Choroid plexus epithelial cell (primary cell): ENCODE measurements at places on chromosomes 2 and 18.

DNA sequence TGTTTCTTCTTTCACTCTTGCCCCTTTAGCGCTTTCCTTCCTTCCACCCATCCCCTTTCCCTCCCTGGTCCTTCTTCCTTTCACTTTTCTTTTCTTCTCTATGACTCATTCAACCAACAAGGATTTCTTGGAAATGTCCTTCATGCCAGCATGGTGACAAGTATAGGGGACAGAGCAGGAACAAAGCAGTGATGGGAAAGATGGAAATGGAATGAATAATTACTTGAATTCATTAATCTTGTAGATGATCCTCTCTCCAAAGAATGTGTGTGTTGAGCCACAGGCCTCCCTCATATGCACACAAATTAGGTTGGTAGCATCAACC, 1.5 kb downstream of the VAMP5 start:
- no peak for DNase-seq

- DNase-seq = no peak
Measured at GRCh38 chr2:211435331-211435730, 878.9 kb downstream of the CPS1 start.

DNA sequence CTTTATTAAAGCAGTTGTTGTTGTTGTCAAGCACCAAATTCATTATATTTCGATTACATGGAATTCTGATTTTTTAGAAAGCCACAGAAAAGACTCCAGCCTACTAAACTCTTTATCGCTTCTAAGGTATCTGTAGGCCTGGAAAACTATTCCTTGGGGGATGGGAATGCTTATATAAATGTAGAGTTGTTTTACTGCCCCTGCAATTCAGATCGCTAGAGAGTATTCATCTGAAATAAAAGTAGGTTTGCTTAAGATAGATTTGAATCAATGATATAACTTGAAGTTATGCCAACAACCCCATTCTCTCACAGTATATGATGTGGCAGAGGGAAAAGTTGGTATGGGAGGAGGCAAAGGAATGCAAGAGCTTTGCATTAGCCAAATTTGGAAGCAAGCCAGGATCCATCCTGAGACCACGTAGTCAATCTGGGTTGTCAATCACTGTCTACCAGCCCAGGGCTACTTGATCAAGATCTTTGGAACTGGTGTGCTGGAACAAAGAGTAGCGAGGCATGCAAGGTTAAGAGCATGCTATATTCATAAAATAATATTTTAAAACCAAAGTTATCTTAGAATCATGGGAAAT, 95.9 kb downstream of the LYPD6B start:
- DNase-seq = no peak

DNA sequence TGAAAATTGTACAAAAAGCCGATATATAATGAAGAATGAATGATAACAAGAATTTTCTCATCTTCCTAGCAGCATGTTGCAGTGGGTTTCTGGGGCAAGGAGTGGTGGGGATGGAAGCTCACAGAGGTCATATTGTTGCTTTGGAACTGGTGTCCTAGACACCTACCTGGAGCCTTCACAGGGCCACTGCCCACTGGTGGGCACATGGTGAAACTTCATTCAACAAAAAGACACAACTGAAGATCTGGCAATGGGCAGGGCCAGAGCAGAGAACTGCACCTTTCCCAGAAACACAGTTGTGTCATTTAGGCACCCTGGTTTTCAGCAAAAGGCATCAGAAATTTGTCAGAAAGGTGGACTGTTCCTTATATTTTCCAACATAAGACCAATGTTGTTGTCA, 115.3 kb downstream of the FHOD3 start:
- DNase-seq = peak; percentile 29

DNA sequence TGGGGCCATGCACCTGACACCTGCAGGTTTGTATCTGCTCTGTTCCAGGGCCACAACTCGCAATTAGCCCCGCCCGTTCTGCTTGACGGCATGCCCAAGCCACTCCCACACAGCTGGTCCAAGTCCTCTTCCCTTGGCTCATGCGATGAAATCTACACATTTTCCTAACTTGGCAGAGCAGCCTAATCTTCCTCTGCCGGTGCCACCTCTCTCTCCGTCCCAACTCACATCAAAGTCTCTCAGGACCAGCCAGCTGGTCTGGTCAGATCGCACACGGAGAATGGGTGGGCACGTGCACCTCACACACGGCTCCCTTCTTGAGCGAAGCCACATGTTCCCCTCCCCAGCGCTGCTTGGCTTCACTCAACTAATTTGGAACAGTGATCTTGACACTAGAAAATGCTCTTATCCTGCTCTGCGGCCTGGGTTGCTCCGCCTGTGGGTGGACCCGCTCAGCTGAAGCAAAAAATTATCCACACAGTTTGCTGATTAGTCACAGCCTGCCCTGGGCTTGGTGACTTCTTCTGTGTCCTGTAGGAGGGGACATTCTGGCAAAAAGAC, 176.7 kb downstream of the NRP2 start:
- DNase-seq = no peak

- no peak for DNase-seq
Measured at GRCh38 chr2:139067874-139068273, 287.7 kb upstream of the NXPH2 start.

GRCh38 chr2:44672431-44672830, 269.1 kb upstream of the SIX3 start:
- no peak for DNase-seq

DNA sequence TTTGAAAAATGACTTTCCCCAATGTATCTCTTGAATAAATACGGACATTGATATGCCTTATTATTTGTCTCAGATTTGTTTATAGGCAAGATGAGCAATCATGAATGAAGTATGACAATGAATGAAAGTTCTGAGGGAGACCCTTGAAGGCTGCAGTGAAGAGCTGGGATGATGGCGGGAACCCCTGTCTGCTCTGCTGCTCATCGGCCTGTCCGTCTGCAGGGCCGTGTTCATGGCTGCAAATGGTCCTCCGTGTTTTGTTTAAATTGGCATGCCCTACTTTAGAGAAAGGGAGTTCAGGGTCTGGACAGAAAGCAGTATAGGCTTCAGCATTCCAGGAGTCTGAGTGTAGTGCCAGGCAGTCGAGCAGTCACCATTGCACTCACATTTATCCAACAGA, 1.2 kb upstream of the HS1BP3 start:
- peak; percentile 46 for DNase-seq

DNA sequence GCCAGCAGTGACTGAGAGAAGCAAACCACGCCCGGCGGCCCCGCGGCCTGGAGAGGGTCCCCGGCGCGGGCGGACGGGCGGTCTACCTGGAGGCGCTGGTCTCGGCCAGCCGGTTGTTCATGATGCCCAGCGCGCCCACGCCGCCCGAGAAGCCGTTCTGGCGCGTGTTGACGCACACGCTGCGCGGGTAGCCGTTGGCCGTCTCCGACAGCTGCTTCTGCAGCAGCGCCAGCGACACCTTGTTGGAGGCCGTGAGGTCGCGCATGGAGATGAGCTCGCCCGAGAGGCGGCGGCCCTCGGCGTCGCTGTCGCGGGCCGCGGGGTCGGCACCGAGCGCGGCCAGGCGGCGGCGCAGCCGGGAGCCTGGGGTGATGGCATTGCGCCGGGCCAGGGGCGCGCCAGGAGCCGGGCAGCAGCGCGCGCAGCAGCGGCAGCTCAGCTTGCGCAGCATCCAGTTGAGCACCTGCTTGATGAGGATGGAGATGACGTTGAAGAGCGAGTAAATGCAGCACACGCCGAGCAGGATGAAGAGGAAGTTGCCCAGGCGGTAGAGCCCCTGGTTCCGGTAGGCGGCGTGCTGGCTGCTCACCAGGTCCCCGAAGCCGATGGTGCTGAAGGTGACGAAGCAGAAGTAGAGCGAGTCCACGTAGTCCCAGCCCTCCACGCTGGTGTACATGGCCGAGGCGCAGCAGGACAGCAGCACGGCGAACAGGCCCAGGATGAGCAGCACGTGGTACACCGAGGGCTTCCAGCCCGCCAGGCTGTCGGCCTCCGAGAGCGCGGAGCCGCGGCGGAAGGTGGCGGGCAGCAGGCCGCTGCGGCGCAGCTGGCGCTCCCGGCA, 118.1 kb downstream of the MSH2 start:
- peak; percentile 51 for DNase-seq

DNA sequence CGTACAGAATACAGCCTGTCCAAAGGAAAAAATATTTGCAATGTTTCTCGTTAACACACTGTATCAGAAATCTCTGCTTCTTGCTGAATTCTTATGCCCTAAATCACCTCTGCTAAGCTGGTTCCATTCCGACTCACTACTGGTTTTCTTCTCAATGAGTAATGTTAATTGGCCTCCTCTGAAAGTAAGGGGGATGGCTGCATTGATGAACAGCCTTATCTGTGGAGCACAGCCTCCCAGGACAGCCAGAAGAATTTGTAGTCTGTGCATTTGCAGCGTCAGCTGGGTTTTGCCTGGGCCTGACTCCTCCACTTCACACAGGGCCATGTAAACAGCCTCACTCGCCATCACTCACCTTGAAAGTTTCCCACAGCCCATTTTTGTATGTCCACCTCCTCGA, 127.7 kb downstream of the RNF152 start:
- peak; percentile 54 for DNase-seq

DNA sequence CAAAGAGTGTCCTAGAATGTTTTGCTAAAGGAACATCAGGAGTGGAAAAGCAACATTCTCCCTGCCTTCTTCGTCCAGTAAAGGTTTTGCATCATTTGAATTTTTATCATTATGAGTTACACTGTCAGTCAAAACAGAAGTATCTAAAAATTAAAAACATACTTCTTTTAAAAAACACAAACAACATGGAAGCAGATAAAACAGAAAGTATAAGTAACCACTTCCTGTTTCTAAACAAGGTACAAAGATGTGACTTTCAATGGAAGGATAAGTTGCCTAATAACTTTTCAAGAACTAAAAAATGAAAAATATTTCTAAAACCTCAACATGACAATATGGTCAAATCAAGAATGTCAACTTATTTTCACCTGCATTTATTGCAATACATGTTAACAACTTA, 158.2 kb downstream of the STK39 start:
- DNase-seq = peak; percentile 3

DNA sequence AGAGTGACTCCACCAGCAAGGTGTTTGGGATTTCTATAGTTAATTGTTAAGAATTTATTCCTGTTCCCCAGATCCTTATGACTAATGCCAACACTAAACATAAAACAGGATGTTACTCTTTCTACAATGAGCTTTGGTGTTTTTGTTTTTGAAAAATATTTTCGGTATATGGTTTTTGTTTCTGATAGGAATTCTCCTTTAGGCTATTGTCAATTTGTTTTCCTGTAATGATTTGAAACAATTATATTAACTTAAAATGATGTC, 182.6 kb downstream of the AGAP1 start:
- no peak for DNase-seq

DNA sequence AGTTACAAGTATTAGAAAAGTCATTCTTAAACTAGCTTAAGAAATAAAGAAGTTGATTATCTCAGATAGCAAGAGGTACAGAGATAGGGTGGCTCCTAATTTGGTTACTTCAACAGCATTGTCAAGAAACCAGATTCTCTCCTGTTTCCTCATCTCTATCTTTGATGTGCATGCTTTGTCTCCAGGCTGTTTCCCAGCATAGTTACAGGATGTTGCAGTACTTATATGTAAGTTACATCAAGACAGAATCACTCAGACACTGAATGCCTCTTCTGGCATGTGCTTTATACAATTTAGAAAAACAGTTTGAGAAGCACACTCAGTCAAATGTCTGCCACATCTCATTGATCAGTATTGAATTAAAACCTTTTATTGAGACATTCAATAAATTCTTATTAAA, 189.5 kb upstream of the UBE2E3 start:
- DNase-seq = peak; percentile 60

DNA sequence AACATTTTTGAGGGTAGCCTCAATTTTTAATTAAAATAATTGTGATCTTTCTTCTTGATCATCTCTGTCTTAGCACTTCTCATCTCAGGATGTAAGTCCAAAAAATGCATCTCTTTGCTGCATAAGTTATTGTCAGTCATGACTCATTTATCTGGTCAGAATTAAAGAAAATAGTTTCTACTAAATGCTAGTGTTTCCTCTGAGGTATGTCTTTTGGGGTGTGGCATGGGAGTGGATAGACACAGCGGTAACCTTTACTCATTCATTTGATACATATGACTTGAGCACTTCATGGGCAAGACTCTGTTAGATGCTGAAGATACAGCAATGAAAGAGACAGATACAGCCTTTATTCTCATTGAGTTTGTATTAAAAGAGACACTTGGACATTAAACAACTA, 284.7 kb downstream of the IRS1 start:
- DNase-seq = peak; percentile 54
